A172 (cell line): ENCODE measurements at places on chromosomes 1 and 21.

DNA sequence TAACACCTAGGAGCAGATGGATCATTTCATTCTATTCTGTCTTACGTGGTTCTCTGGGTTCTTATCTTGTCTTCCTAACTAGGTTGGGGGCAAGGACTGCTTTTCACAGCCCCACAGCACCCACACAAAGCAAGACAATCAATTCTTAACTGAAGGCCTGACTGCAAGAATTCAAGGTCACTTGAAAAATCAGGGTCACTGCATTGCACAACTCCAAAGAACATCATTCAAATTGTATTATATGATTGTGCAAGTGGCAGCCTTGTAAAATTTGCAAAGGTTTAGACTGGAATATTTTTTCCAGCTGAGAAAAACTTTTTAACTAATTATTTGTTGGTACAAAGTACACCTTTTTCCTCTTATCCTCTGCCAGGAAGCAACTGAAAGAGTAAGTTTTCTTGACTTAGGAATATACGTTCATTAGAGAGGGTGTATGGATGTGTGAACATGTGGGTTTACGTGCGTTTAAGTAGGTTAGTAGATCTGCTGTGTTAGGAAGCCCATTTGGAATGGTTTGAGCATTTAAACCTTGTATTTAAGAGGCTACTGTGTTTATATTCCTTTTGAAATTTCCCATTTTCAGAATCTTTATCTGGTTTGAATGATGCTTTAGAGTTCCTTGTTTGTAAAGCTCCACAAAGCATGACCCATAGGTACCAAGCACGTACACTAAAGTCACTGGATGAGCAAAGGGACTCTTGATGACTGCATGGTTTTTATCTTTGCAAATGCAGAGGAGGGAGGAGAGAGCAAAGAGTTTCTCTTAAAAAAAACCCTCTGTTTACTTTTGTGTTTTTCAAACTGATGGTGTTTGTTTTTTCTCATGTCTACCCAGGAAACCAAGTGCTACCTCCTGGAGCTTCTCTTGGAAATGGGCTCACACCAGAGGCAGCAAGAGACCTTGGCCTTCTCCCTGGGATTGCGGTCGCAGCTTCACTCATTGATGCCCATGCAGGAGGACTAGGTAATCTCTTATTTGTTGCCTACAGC is 214.9 kb downstream of the FGGY start:
- DNase-seq = no peak

DNA sequence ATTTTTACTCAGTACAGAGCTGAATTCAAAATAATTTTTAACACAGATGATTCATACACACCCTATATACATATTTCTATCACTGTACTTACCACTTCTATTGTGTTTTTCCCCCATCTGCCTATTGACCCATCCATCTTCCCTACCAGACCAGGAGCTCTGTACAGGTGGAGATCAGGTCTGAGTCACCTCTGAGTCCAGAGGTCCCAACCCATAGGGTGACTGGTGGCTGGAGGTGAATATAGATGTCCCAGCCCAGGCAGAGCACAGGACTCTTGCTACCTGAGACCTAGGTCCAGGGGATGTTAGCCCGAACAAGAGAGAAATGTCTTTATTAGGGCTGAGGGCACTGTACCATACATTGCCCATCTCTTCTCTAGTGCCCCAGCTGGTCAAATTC is 54.8 kb downstream of the DMAP1 start:
- DNase-seq = no peak

DNA sequence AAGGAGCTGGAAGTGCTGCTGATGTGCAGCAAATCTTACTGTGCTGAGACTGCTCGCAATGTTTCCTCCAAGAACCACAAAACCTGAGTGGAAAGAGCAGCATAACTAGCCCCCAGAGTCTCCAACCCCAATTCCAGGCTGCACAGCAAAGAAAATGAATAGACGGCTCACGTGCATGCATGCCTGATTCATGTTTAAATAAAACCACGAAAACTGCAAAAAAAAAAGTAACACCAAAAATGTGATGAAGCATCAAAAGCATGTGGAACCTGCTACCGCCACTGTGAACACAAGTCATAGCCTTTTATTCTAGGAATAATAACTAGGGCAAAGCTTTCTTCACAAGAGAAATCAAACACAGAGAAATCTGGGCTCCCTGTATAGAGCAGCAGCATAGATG is 9.6 kb upstream of the TRNP1 start:
- no peak for DNase-seq

DNA sequence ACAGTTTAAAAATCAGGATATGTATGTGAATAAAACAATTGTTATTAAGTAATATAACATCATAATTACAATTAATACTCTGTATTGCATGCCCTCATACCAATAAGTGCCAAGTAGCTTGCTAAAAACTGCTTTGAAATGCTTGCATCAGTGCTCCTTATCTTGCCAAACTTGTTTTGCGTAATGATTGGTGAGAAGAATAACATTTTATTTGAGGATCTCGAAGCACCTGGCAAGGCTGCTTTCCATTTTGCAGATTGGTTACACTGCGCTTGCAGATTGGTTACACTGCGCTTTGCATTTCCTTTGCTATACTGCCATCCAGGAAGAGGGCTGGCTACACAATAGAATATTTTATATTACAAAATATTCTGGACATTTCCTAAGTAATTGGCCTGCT is 1.7 kb upstream of the PBX1 start:
- no peak for DNase-seq

DNA sequence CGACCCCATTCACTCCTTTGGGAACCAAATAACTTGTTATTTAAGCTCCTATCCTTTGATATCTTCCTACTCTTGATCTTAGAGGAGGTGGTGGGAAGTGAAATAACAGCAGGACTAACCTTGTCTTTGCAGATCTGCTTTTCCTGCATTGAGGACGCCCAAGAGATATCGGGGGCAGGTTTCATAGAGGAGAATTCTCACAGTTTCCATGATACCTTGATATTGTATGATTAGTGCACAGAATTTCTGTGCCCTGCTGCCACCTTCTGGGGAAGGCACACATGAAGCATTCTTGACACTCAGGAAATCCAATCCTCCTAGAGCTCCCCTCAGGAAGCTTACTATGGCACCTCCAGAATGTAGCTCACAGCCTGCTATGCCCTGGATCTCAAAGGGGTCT is 1.6 kb downstream of the CD1B start:
- no peak for DNase-seq

DNA sequence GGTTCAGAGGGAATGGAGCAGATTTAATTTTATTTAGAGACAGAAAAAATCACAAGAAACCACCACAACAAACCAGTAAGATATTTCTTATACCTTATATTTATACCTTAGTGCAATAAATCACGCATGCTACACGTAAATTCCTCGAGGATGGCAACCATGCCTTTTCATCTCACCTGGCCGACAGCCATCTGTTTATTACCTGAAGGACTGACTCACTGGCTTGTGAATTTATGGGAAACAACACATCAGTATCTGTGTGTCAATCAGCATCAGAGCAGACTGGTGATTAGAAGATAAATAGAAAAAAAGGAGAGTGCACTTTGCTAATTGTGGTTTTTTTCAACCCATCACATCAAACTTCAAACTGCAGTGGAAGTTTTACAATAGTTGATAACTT is 58.4 kb downstream of the S1PR1 start:
- no peak for DNase-seq

DNA sequence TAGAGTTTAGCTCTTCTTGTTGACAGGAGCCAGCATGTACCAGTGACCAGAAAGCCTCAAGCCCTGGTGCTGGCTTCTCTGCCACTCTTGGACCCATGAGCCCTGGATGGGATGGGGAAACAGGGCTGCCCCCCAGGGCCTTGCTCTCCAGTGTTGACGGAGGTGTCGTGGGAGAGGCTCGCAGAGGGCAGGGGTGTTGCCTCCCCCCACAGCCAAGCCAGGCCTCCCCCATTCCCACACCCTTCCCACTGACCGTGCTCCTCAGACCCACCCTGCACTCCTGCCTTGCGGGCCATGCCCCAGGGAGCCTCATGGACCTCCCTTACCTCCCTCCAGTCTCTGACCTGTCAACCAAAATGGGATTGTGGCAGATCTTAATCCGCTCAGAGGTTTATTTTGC is 123.8 kb upstream of the COL6A1 start:
- DNase-seq = no peak

DNA sequence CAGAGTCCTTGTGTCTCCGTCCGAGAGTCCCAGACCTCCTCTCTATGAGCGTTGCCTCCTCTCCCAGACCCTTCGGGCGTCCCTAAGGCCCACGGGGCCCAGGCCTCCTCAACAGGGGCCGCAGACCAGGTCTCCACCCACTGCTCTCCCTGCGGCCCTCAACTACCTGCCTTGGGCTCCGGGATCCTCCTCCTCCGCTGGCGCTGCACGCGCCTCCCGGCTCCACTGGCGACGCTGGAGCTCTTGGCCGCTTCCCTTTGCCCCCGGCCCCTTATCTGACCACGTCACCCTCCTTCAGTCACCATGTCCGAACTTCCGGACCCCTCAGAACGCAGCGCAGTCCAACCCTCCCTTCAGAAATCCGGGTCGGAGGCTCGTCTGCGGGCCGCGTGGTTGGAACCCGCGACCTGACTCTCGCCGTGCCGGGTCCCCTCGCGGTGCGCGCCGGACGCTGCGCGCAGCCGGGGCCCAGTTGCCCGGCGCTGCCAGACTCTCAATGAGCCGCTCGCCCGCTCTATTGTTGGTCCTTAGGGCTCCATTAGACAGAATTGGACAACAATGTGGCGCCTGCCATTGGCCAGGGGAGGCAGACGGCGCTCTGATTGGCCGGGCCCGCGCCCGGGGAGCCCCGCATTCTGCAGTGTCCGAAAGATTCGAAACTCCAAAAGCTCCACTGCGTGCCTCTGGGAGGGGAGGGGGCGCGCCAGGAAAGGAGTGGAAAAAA is at the start of gene DMRTA2:
TSS of gene DMRTA2 (minus strand) at position 498 of the 724 bp plus-strand sequence. CDS start 1,907 bp downstream, outside the sequence.
- DNase-seq = peak; percentile 24

GRCh38 chr1:7334475-7335035 is 436.5 kb upstream of the VAMP3 start:
- DNase-seq = peak; percentile 14

- peak; percentile 80 for DNase-seq
Observed at GRCh38 chr1:156627313-156627880, 8.2 kb downstream of the HAPLN2 start.

DNA sequence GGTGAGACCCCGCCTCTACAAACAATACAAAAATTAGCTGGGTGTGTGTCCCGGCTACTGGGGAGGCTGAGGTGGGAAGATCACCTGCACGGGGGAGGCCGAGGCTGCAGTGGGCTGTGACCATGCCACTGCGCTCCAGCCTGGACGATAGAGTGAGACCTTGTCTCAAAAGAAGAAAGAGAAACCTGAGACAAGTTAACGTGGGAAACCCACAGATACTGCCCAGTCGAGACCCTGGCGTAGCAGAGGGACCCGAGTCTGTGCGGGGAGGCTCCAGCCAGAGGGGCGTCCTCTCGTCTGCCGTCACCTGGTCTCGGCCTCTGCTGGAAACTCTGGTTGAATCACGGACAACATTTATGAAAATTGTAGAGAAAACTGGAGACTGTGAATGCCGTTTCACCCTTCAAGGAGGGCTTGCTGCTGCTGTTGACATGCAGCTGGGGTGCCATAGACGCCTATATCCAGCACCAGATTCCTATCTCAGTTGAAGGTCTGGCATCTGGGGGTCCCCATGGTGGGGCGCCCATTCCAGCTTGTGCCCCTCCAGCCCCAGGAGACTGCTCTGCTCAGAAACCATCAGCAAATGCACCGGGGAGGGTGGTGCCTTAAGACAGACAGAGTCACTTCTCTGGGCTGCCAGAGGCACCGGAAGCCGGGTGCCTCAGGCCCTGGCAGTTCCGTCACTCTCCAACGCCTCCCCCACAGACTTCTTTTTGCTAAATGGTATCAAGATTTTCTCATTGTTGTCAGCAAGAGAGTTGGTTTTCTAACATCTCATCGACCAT is 13.6 kb upstream of the CDK11B start:
- no peak for DNase-seq

DNA sequence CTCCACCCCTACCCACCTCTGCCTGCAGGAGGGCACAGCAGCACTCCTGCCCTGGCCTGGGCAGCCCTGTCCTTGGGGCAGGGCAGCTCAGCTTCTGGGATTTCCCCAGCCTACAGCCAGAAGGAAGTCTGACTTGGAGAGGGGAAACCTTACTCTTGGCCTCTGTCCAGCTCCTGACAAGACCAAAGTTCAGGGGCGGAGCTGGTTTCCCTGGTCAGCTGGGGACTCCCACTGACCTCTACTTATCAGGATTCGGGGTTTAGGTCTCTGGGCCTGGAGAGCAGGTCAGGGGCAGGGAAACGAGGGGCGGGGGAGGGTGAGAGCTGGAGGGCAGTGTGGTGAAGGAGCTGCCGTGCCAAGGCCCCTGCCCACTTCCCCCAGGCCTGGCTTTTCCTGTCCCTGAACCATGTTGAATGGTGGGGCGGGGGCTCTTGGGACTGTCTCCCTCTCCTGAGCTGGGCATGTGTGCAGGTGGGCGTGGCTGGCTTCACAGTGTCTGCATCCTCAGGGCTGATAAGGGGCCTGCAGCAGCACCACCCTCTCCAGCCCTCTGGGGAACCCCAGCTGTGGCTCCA is 16.8 kb upstream of the ETV3 start:
- peak; percentile 66 for DNase-seq

DNA sequence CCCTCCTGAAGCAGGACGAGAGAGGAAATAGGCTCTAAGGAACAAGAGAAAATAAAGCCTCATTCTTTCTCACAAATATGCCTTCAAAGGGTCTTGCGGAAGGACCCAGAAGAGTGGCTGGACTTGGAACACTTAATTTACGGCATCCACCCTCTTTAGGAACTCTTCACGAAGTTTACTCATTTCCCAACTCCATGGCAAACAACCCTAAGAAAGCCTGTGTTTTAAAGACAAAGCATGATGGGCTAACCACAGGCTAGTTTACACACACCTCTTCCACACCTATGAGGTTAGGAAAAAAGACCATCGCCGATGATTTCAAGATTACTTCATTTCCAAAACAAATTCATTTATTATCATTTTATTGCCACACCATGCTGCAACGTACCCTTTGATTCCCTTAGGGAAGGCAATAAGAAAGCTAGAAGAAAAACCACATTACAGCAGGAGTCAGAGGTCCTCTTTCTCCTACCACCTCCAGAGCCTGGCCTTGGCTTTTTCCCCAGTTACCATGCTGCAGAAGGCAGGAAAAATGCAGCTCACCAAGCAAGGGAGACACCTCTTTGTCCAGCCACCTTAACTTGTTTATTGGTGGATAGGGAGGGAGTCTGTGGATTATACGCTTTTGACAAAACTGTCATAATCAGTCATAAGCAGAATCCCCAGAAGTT is 29.6 kb downstream of the CHI3L2 start:
- DNase-seq = no peak

- peak; percentile 57 for DNase-seq
Observed at GRCh38 chr1:113542221-113542701, 151.9 kb downstream of the MAGI3 start.

DNA sequence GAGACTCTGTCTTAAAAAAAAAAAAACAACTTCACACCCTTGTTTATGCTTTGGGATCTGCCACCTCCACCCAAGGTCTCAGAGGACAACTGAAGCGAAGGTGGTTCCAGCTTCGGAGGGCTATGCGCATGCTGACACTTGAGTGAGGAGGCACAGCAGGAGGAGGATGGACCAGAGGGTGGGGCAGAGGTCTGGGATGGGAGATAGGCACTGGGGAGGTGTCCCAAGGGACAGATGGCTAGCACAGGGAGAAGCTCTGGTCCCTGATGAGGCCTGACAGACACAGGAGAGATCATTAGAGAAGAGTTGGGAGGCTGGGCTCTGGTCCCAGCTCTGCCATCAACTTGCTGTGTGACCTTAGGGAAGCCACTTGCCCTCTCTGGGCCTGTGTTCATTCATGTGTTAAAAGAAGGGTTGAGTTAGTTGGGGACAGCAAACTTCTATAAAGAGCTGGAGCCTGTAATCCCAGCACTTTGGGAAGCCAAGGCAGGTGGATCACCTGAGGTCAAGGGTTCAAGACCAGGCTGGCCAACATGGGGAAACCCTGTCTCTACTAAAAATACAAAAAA is 16.8 kb downstream of the E2F2 start:
- DNase-seq = no peak

- no peak for DNase-seq
Observed at GRCh38 chr1:228455715-228456114, 31.5 kb upstream of the RNF187 start.
